Esophagus mucosa (tissue), 1 donor: ENCODE measurements at places on chromosomes 13 and 19. TPM values are rescaled to one million over a fixed set of nuclear protein-coding genes. Genes with fewer than 3 reads are reported as not detected.
A peak's percentile ranks its signal among the peaks of the same experiment; 100 is the strongest.

Gene VSTM1
- not detected for total RNA-seq

Gene CYP2A13
- total RNA-seq, result not detected

Gene KLHL1
- total RNA-seq, result not detected

Gene KLK15
- total RNA-seq, result not detected

Gene CFD
- total RNA-seq, result 21.5 TPM

Gene MAB21L1
- total RNA-seq, result 0.28 TPM

Gene ZNF578
- 0.24 TPM for total RNA-seq

Gene ZNF177
- 0.20 TPM for total RNA-seq

Gene KLK14
- 0.68 TPM for total RNA-seq

Gene ZNF577
- 2.8 TPM for total RNA-seq

DNA sequence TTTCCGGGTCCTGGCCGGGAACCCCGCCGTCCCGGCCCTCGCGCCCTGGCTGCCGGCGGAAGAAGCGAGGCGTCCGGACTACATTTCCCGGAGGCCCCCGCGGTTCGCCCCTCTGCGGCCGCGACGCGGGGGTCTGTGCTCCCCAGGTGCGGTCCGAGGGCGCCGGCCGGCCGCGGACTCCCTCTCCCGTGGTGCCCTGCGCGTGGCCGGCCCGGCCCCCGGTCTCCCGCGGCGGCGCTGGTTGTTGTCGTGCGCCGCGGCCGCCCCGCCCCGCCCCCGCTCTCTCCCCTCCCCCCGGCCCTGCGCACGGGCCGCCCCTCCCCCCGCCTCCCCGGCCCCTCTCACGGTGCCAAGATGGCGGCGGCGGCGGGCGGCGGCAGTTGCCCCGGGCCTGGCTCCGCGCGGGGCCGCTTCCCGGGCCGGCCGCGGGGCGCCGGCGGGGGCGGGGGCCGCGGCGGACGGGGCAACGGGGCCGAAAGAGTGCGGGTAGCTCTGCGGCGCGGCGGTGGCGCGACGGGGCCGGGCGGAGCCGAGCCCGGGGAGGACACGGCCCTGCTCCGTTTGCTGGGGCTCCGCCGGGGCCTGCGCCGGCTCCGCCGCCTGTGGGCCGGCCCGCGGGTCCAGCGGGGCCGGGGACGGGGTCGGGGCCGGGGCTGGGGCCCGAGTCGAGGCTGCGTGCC, at the start of gene KMT2B:
KMT2B (plus strand) TSS at position 339 of the 680 bp plus-strand sequence; CDS start at position 355, 16 bp downstream.
- peak; percentile 74 for ATAC-seq

DNA sequence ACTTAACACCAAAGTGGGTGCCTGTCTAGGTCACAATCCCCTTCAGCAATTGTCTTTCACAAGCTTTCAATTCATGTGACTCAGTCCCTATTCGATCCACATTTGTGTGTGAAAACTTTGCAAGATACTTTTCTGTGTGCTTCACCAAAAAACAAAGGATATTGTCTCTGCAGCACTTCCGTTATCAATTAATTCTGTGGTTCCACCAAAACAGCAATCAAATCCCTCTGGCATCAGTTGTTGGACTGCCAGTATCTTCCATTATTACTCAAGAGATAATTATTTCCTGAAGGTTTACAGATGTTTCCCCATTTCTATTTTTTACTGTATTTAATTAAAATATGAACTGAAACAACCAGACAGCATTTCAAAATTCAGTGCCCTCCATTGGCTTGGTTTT, 481.4 kb downstream of the SUCLA2 start:
- no peak for ATAC-seq

DNA sequence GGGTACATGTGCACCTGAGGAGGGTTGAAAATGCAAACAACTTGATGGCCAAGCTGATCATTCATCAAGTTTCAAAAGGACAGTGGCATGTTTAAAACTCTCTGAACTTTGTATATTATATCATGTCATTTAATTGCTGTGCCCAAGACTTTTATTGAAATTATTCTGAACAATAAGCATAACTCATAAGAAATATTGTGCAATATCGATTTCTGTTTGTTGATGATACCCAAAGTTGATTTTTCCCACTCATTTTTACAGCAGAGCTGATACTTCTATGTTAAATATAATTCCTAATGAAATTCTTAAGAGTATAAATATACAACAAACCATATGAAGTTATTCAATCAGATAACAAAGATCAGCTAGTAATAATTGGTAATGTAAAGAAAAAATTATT, 49.1 kb downstream of the PCDH17 start:
- no peak for ATAC-seq

DNA sequence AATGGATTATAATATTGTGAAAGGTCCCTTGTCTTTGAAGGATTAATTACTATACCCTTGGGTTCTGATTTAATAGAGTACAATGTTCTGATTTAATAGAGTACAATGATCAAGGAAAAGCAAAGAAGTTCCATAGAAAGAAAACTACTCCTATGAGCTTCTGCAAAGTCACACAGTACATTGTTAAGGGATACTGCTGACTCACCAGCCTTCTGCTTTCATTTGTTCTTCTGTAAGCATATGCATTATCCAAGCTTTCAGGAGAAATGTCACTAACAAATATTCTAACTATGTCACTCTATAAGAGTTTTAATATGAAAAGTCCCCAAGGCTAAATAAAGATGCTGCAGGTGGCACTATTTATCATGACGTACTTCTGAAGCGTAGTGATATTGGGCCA, 396.7 kb downstream of the RFC3 start:
- no peak for ATAC-seq

GRCh38 chr19:23515551-23515950, 120.3 kb upstream of the ZNF91 start:
- no peak for ATAC-seq

DNA sequence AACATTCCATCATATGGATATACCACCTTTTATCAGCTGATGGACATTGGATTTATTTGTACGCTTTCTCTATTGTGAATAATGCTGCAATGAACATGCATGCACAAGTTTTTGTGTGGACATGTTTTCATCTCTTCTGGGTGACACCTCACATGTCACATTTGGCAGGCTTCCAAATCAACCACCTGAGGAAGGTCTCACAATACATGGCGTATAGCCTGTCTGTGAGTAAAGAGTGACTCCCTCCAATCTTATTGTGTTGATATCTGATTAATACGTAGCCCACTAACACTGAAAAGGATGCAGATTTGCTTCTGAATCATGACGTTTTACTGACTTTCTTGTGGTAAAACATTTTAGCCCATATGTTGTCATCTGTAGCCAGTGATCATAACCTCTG, 61.1 kb downstream of the SLC15A1 start:
- no peak for ATAC-seq

DNA sequence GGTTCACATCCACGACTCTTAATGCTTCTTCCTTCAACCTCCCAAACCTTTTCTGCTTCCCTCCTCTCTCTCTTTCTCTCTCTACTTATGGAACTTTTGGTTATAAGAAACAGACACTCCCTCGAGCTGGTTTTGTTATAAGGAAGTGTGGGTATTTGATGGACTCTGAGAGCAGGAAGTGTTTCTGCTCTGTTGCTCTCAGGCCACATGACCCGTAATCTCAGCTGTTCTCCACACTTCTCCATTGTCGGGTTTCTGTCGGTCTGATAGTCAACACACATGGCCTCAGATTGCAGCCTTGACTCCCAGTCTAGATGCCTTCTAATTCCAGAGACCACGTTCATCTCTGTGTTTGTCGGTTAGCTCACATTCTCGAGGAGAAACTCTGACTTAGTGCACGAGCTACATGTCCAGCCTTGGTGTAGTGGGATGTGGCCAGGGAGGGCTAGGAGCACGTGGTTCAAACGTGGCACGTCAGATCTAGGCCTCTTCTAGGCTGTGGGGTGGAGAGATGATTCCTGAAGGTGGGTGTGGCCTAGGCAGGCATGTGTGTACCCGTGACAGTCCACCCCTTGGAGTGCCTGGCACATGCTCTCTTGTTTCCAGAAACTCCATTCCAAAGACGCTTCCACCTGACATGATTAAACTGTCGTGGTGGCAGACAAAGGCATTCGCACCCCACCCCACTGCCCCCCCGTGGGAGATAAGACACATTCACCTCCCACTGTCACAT, 26.3 kb downstream of the CNFN start:
- peak; percentile 30 for ATAC-seq

DNA sequence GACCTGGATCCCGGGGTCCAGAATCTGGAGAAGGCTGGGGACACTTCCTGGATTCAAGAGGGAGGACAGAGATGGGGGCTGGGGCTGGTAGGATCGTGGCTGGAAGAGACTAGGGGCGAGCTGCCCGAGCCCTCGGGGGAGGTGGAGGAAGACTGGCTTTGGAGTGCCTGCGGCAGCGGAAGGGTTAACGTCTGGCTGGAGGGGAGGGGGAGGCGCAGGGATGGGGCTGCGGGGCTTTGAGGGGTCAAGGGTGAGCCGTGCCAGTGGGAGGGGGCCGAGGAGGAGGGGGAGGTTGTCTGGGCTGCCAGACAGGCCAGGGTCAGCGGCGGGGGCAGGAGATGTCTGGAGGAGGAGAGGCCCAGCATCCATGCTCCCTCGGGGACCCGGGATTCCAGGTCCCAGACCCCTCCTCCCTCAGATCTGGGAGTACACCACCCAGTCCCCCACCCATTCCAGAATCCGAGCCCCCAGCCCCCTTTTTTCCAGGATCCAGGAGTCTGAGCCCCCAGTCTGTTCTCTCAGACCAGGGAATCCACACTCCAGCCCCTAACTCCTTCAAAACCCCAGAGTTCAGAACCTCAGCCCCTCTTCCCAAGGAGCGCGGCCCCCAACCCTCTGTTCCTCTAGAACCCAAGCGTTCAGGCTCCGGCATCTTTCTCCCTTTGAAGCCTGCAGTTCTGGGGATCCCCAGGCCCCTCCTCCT, 3.2 kb upstream of the SPACA6 start:
- ATAC-seq, result no peak

DNA sequence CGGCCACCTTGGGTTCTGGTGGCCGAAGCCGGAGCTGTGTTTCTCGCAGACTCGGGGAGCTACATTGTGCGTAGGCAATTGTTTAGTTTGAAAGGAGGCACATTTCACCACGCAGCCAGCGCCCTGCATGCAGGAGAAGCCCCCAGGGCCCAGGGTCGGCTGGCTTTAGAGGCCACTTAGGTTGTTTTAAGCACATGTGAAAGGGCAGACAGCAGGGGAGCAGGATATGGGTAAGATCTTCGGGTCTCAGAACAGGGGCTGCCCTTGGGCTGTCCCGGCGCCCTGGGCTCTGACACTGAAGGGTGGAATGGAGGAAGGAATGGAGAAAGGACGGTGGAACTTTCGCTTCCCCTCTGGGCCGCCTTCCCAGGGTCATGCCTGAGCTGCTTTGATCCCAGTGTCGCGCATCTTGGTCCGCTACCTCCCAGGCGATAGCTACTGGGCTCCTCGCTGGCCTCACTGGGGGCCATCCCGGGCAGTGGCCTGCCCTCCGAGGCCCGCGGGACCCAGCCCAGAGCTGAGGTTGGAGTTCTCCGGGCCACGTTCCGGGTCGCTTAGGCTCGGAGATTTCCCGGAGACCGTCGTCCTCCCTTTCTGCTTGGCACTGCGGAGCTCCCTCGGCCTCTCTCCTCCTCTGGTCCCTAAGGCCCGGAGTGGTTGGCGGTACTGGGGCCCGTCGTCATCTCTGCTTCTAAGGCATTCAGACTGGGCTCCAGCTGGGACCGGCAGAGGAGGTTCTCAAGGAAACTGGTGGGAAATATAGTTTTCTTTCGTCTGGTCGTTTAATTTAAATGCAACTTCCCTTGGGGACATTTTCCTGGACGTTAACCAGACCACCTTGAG, 4.3 kb upstream of the POU4F1 start:
- ATAC-seq, result no peak

GRCh38 chr13:28955264-28955966, 135.3 kb downstream of the MTUS2 start:
- ATAC-seq, result no peak

DNA sequence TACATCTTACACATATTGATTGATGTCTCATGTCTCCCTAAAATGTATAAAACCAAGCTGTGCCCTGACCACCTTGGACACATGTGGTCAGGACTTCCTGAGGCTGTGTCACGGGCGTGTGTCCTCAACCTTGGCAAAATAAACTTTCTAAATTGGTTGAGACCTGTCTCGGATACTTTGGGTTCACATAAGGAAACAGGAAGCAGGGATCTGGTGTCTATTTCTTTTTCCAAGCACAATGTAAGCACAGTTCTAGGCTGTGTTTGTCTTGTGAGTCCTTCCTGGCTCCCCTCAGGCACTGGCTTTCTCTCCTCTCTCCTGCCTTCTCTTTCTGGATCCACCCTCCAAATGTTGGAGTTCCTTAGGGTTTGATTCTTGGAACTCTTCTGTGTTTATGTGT, 27.6 kb upstream of the TPT1 start:
- ATAC-seq, result peak; percentile 28

- ATAC-seq, result no peak
Observed at GRCh38 chr13:41488124-41488523, 30.8 kb downstream of the RGCC start.

DNA sequence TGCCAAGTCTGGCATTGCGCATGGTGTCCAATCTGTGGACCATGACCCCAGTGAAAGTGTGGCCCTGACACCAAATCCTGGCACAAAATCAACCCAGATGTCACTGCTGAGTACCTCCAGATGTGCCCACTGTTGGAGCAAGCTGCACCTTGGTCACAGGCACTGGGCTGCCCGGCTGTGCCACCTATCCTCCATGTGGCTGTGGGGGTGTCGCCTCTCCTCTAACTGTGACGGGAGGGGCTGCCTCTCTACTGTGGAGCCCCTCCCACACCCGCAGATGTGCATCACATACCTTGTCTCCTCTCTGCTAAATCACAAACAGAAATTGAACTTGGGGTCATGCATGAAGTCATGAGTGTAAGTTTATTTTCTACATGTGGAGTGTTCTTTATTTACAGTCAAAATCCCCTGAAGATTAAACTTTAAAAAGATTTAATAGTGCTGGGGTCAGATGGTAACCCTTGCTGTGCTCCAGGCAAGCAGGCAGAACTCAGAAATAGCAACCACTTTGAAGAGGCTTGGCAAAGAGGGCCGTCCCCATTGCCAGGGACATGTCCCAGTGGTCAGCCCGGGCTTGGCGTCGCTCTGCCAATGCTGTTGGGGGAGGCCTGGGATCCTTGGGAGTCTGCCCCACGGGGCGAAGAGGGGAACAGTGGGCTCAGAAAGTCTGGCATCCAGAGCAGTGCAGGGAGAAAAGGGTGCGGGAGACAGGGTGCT, 46.4 kb upstream of the ZNF536 start:
- no peak for ATAC-seq

GRCh38 chr13:98856983-98857382, 104.5 kb upstream of the SLC15A1 start:
- ATAC-seq, result peak; percentile 41

GRCh38 chr13:109599901-109600657, 186.3 kb downstream of the IRS2 start:
- no peak for ATAC-seq

DNA sequence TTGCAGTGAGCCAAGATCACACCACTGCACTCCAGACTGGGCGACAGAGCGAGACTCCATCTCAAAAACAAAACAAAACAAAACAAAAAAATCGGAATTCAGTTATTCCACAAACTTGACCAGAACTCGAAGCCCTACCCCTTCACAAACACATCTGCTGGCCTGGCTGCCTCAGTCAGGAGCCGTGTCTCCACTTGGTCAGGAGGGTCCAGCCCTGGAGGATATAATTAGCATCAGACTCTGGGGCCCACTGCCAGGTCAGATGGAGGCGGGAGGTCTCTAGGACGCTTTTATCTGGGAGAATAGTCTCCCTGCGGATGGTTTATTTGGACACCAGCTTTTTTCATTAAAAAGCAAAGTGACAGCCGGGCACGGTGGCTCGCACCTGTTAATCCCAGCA, 8.0 kb downstream of the ELL start:
- ATAC-seq, result no peak

GRCh38 chr13:99129951-99130350, 70.7 kb upstream of the UBAC2 start:
- no peak for ATAC-seq
